Activated naive CD4-positive, alpha-beta T cell (primary cell): ENCODE measurements at places on chromosomes 2 and 18.

DNA sequence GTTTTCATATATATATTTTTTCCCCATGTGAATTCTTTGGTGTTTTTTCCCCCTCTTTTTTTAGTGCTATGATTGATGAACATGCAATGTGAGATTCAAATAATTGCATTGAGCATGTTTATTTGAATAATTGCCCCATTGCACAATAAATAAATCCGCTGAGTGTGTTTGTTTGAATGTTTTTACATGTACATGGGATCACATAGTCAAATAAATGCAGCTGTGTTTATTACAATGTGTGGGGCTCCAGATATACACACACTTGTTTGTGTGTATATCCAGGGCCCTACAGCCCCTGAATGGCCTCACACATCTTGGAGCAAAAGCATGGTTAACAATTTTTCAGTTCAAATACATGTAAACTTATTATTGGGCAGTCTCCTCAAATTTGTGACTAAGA lies 134.5 kb downstream of the ZEB2 start:
- no peak for DNase-seq

DNA sequence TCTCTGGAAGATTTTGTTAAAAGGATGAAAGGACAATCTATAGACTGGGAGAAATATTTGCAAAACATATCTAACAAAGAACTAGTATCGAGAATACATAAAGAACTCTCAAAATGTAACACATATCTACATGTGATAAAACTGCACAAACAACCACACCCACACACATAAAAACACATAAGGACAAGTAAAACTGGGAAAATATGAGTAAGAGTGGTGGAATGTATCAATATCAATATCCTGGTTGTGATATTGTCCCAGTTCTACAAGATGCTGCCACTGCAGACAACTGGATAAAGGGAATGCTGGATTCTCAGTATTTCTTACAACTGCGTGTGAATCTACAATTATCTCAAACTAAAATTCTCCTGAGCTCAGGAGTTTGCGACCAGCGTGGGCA lies 9.3 kb downstream of the VPS4B start:
- DNase-seq, result no peak

DNA sequence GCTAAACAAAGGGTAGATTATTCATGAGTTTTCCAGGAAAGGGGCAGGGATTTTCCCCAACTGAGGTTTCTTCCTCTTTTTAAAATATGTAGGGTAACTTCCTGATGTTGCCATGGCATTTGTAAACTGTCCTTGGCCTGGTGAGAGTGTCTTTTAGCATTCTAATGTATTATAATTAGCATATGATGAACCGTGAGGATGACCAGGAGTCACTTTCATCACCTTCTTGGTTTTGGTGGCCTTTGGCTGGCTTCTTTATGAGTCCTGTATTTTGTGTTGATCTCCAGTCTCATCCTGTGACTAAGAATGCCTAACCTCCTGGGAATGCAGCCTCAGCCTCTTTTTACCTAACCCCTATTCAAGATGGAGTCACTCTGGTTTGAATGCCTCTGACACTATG lies 391.0 kb upstream of the LINC00305 start:
- no peak for DNase-seq

GRCh38 chr2:65185012-65185411 lies 42.6 kb upstream of the ACTR2 start:
- DNase-seq, result no peak

DNA sequence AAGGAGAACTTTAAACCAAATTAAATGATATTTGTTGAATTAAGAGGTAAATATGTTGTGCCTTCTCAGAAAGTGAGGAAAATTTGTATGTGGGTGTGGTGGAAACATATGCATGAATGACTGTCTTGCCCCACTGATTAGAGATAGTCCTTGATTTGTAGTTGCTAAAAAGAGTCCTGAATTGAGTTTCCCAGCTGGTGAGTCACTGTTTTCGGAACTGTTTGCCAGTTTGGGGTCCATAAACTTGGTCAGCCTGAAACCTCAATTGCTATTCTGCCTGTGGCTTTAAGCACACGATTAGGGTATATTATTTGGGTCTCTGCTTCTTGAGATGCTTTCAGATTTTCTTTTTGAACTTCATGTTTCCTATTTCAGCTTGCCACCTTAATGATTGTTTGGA lies 53.3 kb downstream of the PIKFYVE start:
- no peak for DNase-seq

DNA sequence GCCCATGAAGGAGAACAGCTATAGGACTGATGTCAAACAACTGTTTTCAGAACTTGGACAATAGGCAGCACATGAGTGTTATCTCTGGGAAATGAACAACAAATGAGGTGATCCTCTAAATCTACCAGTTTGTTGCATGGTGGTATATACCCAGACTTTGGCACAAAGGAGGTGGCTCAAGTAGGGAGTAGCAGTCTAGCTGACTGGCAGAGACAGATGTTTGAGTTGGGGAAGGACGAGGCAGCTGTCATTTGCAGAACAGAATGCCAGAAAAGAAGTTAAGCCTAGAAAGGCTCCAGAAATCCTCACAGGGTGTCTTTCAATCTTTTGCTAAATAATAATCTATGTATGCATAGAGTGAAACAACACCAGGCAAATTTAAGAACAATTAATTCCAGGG lies 47.4 kb downstream of the RPE start:
- DNase-seq, result no peak

DNA sequence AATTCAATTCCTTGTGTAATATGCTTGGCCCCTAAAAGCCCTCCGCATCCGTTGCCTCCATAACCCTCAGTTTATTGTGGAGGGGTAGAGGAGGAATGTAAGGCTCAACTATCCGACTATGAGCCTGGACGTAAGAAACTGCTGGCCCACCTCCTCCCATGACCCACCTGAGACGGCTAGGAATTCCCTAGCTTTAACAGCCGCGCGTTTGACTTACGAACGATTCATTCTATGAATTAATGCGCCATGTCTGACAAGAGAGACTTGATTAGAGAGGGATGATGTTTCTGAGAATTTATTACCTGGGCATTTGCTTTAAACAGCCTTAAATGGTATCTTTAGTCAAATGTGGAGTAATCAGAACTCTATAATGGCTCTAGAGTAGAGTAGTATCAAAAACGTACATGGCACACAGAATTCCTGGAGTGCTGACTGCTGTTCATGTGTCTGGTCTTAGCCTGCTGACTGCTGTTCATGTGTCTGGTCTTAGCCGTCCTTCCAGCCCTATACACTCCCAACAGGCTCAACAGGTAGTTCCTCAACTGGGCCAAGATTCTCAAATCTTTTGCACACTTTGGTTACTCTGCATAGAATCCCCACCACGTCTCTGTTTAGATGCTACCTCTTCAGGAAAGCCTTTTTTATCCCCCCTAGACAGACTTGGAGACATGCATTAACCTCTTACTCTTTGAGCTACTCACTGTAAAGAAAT lies 899 bp upstream of the GFPT1 start:
- no peak for DNase-seq

- no peak for DNase-seq
These were observed 22.7 kb downstream of the RUFY4 start for GRCh38 chr2:218091746-218092145.

DNA sequence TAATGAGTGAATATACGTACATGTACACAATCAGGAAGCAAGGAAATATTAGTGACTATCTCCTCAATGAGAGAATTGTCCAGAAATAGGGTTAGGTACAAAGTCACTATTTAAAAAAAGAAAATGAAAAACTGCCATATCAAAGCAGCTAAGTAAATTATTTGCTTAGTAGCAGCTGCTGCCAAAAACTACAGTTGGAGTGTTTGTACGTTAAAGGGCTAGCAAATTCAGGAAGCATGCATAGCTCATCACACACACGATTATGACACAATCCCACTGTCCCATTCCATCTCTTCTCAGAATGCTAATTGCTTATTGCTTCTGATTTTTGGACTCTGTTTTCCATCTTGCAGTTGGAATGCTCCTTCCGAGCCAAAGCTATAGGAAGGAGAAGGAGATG lies 2012.5 kb upstream of the LRRTM1 start:
- no peak for DNase-seq

GRCh38 chr2:23198316-23199114 lies 186.5 kb upstream of the KLHL29 start:
- DNase-seq, result no peak

GRCh38 chr18:74219056-74219455 lies 70.7 kb downstream of the TIMM21 start:
- no peak for DNase-seq

- DNase-seq, result no peak
These were observed 118.5 kb upstream of the TACR1 start for GRCh38 chr2:75317802-75318201.

- DNase-seq, result no peak
These were observed 29.9 kb upstream of the STK39 start for GRCh38 chr2:168277276-168277675.

- DNase-seq, result no peak
These were observed 68.7 kb upstream of the MC2R start for GRCh38 chr18:13984080-13984479.

DNA sequence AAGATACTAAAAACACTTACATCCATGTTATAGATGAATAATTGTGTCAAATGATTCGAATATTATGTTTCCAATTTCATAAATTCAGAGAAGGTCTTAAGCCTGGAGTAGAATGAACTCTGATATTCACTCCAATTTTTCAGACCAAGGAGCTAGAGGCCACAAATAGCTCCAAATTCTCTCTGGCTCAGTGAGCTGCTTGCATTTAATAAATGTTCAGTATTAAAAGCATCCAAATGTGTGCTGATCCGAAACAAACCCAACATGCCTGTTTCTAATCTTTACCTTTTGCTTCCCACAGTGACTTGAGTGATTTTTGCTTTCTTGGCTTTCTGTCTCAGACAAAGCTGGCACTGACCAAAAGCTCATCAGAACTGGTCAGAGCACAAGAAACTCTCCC lies 291.4 kb downstream of the CCDC85A start:
- no peak for DNase-seq

GRCh38 chr2:18267501-18267900 lies 293.0 kb downstream of the RDH14 start:
- DNase-seq, result no peak

- no peak for DNase-seq
These were observed 99.1 kb downstream of the SMAD2 start for GRCh38 chr18:47831351-47831750.

DNA sequence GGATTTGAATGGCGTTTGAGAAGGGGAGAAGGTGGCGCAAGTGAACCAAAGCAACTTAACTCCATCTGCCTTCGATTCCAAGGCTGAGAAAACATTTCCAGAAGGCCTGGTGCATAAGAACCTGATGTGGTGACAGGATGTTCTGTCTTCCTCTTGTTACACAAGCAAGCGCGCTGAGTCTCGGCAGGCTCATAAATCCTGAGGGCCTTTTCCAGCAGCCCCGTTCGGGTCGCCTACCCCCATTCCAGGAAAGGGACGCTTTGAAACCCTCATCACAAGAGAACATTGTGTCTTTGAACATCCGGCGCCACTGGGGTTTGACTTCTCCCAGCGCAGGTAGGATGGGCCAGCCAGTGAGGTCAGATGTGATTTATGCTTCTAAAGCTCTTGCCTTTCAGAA lies 403.5 kb downstream of the SETBP1 start:
- no peak for DNase-seq

DNA sequence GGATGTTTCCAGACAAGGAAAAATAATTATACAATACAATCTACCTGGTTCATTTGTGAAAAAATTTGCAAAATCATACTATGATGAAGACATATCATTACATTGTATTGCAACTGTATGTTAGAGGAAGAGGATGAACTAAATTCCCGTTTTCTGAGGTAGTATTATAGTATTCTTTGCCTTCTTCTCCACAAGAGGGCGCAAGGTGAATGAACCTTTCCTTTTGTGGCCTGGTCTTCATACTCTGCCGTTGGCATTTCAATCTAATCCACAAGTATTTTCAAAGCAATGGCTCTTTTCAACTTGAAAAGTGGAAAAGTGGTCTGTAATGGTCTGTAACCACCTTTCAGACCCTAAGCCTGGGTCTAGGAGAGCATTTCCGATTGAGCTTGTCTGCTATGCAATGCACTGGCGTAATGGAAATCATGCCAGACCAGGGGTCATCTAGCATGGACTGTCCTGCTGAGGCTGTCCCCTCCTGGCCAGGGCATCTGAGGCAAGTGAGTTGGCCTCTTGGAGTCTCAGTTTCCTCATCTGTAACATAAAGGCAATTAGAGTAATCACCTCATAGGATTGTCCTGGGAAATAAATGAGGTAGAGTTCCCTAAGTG lies 30.8 kb upstream of the ZNF396 start:
- no peak for DNase-seq

GRCh38 chr18:37253394-37254235 lies 312.0 kb downstream of the CELF4 start:
- DNase-seq, result no peak

DNA sequence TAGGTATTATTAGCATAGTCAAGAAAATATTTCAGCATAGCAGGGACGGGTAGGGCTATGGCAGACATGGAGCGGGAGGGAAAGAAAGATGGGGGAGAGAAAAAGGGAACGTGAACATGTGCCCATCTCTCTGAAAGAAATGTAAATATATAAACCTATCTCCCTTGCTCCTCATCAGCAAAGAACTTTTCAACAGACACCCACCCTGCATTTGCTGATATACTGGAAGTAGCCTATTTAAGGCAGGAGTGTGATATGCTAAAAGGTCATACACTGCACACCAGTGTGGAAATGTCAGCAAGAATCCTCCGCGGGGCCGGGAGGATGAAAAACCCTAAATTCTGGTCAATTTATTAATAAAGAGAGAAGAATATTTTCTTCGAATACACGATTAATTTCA lies 1.7 kb downstream of the MBOAT2 start:
- DNase-seq, result no peak

DNA sequence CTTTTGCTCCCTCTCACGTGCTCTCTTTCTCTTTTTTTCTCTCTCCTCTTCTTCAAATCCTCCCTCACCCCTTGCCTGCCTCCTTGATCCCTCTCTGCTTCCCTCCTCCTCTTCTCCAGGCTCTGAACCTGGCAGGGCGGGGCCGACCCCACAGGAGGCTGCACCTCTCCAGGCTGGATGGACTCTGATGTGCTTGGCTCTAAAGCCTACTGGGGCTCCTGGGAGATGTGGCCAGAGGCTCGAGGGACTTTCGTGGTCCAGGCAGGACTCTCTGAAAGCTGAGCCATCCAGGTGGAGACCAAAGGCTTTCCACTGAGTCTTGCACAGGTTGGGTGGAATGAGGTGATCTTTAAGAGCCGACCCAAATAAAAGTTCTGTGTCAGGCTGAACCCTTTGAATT lies 25.4 kb downstream of the DYSF start:
- DNase-seq, result no peak
